ENCODE measurements at places on chromosomes 16 and 17.

DNA sequence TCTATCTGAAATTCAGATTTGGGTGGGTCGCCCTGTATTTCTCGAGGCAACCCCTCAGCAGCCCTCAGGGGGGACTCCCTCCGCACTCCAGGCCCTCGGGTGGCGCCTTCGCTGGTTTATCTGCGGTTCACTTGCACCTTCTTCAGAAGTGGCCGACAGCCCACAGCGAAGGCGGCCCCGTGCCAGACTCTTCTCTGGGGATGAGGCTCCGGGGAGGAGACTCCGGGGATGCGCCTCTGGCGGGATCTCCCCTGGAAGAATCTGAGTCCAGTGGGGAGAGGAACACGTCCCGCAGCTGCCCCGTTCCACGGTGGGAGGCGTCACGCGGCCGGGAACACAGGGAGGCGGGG lies 63.9 kb upstream of the DNAJA2 start:
- no peak for DNase-seq

GRCh38 chr17:75524970-75525805 lies at the start of gene LLGL2:
Gene LLGL2 (plus strand): TSS chr17:75525697. CDS start chr17:75543427, 17,730 bp downstream.
- no peak for DNase-seq

GRCh38 chr17:18379246-18380146 lies 1.9 kb downstream of the EVPLL start:
- DNase-seq: no peak

DNA sequence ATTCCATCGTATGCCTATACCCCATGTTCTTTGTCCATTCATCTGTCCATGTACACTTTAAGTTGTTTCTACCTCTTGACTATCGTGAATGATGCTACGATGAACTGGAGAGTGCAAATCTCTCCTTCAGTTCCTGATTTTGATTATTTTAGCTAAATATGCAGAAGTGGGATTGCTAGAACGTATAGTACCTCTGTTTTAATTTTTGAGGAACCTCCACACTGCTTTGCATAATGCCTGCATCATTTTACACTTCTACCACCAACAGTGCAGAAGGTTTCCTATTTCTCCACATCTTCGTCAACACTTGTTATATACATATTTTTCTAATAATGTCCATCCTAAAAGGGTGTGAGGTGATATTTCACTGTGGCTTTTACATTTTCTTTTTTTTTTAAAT lies 43.9 kb downstream of the SDR42E1 start:
- no peak for DNase-seq

- no peak for DNase-seq
These were observed 14.0 kb upstream of the STAC2 start for GRCh38 chr17:39239640-39240314.

GRCh38 chr17:36980280-36980761 lies 31.6 kb downstream of the AATF start:
- DNase-seq: no peak

GRCh38 chr17:76434870-76435269 lies 18.1 kb downstream of the UBE2O start:
- DNase-seq: no peak

GRCh38 chr17:27760069-27760885 lies 40.1 kb downstream of the NOS2 start:
- DNase-seq: no peak

Measured in left forelimb (tissue), 1 donor.